ENCODE measurements at places on chromosomes 4 and X.

DNA sequence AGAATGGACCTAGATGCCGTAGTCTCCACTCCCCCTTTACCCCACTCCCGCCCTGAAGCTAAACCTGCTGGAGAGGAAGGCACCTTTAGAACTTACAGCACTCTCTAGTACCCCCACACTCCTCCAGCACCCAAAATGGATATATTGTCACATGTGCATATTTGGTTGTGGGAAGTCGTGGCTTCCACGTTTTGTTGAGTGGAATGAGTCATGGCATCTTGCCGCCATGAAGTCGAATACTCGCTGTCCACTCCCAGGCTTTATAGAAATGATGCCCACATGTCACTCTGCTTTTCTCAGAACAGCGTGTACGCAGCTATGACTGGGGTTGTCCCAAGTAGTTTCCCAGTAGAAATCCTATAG is 545 bp downstream of the ABCE1 start:
- DNase-seq, result peak; percentile 12

- DNase-seq, result no peak
Observed at GRCh38 chr4:120052856-120053255, 13.8 kb downstream of the MAD2L1 start.

DNA sequence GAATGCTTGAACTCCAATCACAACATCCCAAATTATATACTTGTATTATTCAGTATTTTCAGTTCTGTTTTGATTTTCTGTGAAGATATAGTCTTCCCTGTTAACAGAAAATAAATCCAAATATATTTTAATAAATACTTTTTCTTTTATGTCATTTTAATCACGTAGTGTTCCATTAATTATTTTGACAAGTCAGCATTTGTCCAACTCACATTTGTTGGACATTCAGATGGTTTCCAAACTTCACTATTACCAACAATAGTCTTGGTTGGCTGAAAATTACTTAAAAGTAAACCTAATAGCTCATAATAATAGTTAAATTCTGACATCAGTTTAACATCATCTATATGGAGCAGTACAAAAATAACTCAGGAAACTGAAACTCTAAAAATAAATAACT is 60.7 kb upstream of the SPANXD start:
- no peak for DNase-seq

DNA sequence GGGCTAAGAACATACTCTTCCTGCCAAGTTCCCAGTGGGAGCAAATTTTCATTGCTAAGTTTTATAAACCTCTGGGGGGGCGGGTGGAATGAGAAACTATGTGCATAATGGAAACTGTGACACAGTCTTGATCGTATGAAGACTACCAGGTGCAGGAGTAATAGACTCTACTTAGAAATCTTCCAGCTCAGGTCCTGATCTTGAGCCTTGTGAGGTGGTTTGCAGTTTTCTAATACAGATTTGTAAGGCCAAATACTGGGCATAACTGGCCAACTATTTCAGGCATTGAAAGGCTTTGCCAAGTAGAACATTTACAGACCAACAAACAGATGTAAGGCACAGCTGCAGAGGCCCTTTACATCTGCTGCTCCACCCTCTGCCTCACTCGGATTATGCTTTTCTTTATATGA is 89.7 kb upstream of the CBR4 start:
- DNase-seq, result no peak

DNA sequence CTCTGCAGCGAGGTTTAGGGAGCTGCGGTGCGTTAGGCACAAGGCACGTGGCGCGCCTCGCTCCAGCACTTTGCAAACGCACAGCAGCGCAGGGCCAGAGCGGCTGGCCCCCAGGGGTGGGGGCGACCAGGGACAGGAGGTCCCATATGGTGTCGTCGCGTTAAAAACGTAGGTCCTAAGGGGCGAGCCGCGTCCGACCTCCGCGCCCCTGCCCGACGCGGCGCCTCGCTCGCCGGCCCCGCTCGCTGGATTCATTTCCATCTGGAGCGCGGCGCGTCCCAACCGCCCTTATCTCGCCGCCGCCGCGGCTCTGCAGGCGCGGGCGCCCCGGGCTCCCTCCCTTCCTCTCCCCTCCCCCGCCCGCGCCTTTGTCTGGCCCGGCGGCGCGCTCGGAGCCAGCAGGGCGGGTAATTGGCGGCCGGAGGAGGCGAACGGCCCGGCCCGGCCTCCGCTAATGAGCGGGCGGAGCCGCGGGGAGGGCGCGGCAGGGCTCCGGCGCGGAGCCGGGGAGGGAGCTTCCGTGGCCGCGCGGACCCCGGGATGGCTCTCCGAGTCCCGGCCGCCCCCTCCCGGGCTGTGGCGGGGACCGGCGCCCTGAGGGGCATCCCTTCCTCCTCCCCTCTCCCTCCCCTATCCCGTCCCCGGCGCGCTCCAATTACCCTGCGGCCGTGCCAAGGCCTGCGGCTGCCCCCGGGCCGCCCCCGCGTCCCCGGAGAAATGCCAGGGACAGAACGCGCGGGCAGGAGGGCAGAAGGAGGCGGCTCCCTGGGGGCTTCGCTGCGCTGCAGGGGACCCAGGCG is 409.0 kb downstream of the BCOR start:
- no peak for DNase-seq

DNA sequence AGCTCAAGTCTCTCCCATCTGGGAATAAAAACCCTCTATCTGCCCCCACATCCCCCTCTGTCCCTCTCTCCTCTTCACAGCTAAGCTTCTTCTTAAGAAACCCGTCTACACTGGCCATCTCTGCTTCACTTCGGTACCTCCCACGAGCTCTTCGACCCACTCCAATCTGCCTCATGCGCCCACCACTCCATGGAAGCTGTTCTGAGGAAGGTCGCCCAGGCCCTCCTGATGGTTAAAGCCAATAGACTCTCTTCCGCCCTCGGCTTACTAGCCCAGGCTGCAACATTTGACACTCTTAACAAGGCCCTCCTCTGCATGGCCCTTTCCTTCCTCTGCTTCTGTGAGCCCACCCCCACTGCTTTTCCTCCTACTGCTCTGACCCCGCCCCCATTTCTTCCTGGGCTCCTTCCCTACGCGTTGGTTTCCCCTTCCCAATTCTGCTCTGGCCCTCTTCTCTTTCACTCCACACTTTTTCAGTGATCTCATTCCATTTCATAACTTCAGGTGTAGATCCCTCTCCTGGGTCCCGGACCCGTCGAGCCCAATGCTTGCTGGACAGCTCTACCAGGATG is 11.8 kb downstream of the IQSEC2 start:
- DNase-seq, result no peak

DNA sequence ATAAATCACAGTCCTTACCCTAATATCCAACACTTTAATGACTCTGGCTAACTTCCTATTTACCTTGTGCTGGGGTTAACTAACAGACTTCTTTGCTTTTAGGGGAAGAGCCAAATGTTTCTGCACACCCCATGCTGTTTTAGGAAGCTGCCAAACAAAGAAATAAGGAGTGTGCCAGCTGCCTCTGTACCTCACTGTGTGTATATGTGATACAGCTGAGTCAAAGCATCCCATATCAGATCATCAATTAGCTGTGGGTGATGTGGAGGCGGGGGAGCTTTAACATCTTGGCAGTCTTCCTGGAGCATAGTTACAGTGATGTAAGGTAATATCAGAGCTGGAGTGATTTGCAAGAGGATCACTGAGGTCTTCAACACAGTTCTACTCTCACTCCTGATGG is 95.4 kb downstream of the COL25A1 start:
- no peak for DNase-seq

DNA sequence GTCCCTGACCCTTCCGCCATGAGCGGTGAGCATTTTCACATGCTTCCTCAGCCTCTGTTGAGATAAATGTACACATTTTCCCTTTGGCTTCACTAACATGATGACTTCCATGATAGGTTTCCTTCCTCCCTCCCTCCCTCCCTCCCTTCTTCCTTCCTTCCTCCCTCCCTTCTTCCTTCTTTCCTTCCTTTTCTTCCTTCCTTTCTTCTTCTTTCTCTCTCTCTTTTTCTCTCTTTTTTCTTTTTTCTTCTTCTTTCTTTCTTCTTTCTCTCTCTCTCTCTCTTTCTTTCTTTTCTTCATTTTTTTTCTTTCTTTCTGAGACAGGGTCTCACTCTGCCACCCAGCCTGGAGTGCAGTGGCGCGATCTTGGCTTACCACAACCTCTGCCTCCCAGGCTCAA is 8.9 kb downstream of the HGFAC start:
- no peak for DNase-seq
